Upper lobe of right lung (tissue), 1 donor: ENCODE measurements at places on chromosomes 4 and X. TPM values are rescaled to one million over a fixed set of nuclear protein-coding genes. Genes with fewer than 3 reads are reported as not detected.

GRCh38 chr4:99352602-99353537 lies at the start of gene ADH1C:
Gene ADH1C, minus strand, starts transcription at chr4:99352746. Its CDS starts 71 bp downstream, at chr4:99352675.
- peaks cover 4% of the 10 kb centered on the region for H3K4me1 ChIP-seq
- peak within 1 kb of the TSS; percentile 36 for H3K27ac ChIP-seq
- no peaks in the 10 kb centered on the region for H3K36me3 ChIP-seq

- no peaks in the 10 kb centered on the region for H3K4me1 ChIP-seq
- H3K4me3 ChIP-seq: no peak overlapping the region
- no peaks in the 10 kb centered on the region for H3K36me3 ChIP-seq
- DNase-seq: no peak
- no peaks in the 10 kb centered on the region for H3K27me3 ChIP-seq
Measured at GRCh38 chrX:46750889-46751288, 8.0 kb downstream of the SLC9A7 start.

GRCh38 chrX:115344885-115345614 lies 55.5 kb downstream of the LUZP4 start:
- H3K27ac ChIP-seq: peak overlapping the region; percentile 78
- H3K36me3 ChIP-seq: no peaks in the 10 kb centered on the region
- peak; percentile 87 for DNase-seq
- H3K4me3 ChIP-seq: no peak overlapping the region
- no peaks in the 10 kb centered on the region for H3K4me1 ChIP-seq

- no peak overlapping the region for H3K4me3 ChIP-seq
- no peaks in the 10 kb centered on the region for H3K27me3 ChIP-seq
- H3K4me1 ChIP-seq: peaks cover 10% of the 10 kb centered on the region
- no peak overlapping the region for H3K27ac ChIP-seq
- no peaks in the 10 kb centered on the region for H3K36me3 ChIP-seq
Measured at GRCh38 chrX:45508454-45508853, 307.8 kb upstream of the DIPK2B start.

DNA sequence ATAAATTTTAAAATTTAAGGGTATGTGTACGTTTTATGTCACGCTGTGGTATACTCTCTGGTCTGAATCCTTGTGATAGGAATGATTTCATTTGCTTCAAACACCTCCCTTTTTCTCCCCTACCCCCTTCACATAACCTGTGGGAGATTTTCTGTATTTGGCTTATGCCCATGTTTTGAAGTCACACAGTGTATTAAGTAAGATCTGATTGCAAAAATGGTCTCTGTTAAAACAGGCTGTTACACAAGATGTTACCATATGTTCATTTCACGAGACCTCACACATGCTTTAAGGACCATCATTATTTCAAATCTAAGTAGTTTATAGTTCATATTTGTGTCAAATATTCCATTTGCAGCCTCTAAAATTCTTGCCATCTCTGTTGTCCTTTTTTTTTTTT lies 63.5 kb downstream of the TMEM131L start:
- no peak for DNase-seq
- H3K27ac ChIP-seq: no peak overlapping the region
- no peaks in the 10 kb centered on the region for H3K36me3 ChIP-seq
- peaks cover 31% of the 10 kb centered on the region for H3K4me1 ChIP-seq
- H3K27me3 ChIP-seq: no peaks in the 10 kb centered on the region

GRCh38 chr4:186719925-186720694 lies 3.5 kb downstream of the FAT1 start:
- H3K4me3 ChIP-seq: no peak overlapping the region
- no peak for DNase-seq
- H3K4me1 ChIP-seq: no peaks in the 10 kb centered on the region
- H3K27ac ChIP-seq: no peak overlapping the region
- peaks cover 3% of the 10 kb centered on the region for H3K27me3 ChIP-seq
- no peaks in the 10 kb centered on the region for H3K36me3 ChIP-seq

DNA sequence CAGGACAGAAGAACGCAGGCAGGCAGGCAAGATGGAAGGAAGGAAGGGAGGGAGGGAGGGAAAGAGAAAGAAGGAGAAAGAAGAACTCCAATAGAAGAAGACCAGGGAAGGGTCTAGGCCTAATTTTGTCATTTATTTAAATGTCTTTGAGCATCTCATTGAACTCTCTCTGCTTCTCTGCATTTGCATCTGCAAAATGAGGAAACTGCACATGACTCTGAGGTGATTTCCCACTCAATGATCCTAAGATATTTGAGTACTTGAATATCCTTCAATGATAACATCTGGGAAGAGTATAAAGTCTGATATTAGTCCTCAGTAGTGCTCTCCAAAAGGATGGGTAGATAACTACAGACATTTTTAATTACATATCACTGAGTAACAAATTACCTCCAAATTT lies 33.1 kb upstream of the RBPJ start:
- peaks cover 14% of the 10 kb centered on the region for H3K4me1 ChIP-seq
- DNase-seq: no peak
- H3K4me3 ChIP-seq: no peak overlapping the region
- H3K27me3 ChIP-seq: no peaks in the 10 kb centered on the region
- H3K27ac ChIP-seq: peak overlapping the region; percentile 73

- no peak overlapping the region for H3K4me3 ChIP-seq
- H3K27ac ChIP-seq: no peak overlapping the region
- no peaks in the 10 kb centered on the region for H3K27me3 ChIP-seq
Measured at GRCh38 chr4:11286533-11286932, 142.2 kb downstream of the HS3ST1 start.

DNA sequence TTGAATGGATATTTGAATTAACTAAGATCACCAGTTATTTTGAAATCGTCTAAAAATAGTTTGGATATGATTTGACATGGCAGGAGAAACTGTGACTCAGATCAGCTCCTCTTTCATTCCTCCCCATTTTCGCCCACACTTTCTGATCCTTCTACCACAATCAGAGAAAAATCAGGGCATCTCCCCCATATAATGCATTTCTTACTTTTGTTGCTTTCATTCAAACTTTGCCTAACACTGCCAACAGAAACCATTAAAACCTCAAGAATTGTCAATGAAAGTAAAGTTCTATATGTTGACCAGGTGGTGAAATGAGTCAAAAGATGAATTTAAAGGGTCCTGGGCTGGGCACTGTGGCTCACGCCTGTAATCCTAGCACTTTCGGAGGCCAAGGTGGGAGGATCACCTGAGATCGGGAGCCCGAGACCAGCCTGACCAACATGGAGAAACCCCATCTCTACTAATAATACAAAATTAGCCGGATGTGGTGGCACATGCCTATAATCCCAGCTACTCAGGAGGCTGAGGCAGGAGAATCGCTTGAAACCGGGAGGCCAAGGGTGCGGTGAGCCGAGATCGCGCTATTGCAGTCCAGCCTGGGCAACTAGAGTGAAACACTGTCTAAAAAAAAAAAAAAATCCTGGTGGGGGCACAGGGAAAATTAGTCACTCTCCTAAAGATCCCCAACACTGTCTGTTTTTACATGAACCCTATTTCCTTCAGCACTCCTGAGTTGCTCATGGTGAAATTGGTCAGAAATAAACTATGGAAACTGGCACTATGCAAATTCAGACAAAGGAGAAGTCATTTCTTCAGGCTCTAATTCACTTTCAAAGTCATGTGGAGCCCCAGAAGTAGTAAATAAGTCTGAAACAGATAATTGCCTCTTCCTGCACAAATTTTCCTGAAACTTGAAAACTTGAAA lies 122.8 kb upstream of the NOCT start:
- H3K27me3 ChIP-seq: no peaks in the 10 kb centered on the region
- H3K27ac ChIP-seq: no peak overlapping the region
- H3K4me1 ChIP-seq: no peaks in the 10 kb centered on the region
- no peak for DNase-seq
- H3K4me3 ChIP-seq: no peak overlapping the region

DNA sequence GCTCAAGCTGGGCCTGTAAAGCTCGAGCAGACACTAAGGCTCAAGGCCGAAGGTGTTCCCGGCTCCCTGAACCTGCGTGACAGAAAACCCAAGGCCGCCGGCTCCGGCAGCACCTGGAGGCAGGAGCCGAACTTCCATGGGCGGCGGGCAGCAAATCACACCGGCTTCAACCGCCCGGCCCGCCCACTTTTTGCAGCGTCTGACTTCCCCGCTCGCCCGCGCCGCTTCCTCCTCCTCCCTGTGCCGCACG lies 940 bp upstream of the NSD2 start:
- H3K27me3 ChIP-seq: no peaks in the 10 kb centered on the region
- H3K4me3 ChIP-seq: peak overlapping the region; percentile 91
- H3K27ac ChIP-seq: peak overlapping the region; percentile 97
- DNase-seq: peak; percentile 96

UGT2B15 gene
- not detected for total RNA-seq

- no peak overlapping the region for H3K4me3 ChIP-seq
- no peak overlapping the region for H3K27ac ChIP-seq
- peak; percentile 2 for DNase-seq
- H3K36me3 ChIP-seq: no peaks in the 10 kb centered on the region
Measured at GRCh38 chrX:56792270-56793111, 63.4 kb downstream of the NBDY start.

- H3K4me1 ChIP-seq: no peaks in the 10 kb centered on the region
- no peaks in the 10 kb centered on the region for H3K27me3 ChIP-seq
- no peak for DNase-seq
- no peak overlapping the region for H3K4me3 ChIP-seq
Measured at GRCh38 chrX:134646691-134647090, 11.6 kb downstream of the PLAC1 start.

TMEM31 gene
- not detected for total RNA-seq

DNA sequence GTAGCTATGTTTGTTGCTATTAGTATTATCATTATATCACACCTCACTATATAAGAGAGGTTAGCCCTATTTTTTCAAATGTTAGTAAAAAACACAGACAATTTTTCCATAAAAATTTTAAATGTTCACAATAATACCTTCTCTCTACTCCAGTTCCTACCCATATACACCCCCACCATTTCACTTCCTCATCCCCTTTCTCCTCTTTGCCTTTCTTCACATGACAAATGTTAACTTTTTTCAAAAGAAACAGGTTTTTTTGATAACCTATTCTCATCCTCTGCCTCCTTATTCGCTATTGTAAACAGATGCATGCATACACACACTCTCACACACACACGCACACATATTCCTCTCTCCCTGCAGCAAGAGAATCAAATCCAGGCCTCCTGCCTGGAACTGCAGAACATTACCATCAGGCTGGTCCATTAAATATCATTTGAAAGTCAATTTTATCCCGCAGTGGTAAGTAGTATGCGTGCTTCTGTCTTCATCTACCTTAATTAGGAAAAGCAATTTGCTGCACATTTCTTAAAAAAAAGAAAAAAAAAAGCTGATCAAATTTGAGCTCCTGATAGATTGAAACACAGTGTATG lies 55.5 kb downstream of the MID1IP1 start:
- no peaks in the 10 kb centered on the region for H3K27me3 ChIP-seq
- H3K36me3 ChIP-seq: no peaks in the 10 kb centered on the region
- H3K4me3 ChIP-seq: no peak overlapping the region
- no peak for DNase-seq
- no peaks in the 10 kb centered on the region for H3K4me1 ChIP-seq
- no peak overlapping the region for H3K27ac ChIP-seq

DNA sequence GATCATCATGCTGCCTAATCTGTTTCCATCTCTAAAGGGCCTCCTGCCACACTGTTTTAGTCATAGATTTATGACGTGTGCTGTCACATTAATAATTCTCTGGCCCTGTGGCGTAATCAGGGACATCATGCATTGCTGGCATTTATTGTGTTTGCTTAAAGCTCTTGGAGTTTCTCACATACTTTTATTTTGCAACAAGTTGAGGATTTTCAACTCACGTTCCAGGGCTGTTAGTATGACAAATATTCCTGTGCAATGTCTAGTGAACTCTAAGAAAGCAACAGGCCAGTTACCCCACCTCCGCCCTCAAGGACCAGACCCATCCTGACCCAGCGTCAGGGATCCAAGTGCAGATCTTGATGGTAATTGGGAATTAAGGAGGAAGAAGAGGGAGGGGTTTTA lies 7.8 kb upstream of the PIGA start:
- H3K4me1 ChIP-seq: peaks cover 3% of the 10 kb centered on the region
- no peak overlapping the region for H3K4me3 ChIP-seq
- H3K27me3 ChIP-seq: no peaks in the 10 kb centered on the region
- no peaks in the 10 kb centered on the region for H3K36me3 ChIP-seq
- DNase-seq: no peak

DDIT4L gene
- total RNA-seq: 0.98 TPM

ARHGEF9 gene
- 20.3 TPM for total RNA-seq

- peaks cover 16% of the 10 kb centered on the region for H3K4me1 ChIP-seq
- no peak for DNase-seq
- H3K4me3 ChIP-seq: no peak overlapping the region
- no peak overlapping the region for H3K27ac ChIP-seq
Measured at GRCh38 chr4:187480146-187481145, 515.1 kb upstream of the ZFP42 start.

DNA sequence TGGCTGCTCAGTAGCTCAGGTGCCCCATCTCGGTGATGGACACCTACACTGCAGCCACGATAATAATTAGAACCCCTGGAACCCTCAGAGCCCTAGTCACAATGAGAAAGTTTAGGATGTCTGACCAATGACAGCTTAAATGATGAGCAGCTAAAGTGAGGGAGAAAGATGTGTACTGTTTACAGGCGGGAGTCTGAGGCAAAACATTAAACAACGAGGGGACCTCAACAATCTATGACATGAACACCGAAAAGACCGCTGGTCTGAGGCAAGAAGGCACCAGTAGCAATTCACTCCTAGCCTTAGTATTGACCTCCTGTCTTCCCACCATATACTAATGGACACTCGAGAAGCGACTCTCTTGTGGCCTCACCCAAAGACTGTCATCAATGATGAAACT lies 369.5 kb upstream of the SMIM31 start:
- no peak overlapping the region for H3K27ac ChIP-seq
- H3K27me3 ChIP-seq: peaks cover 37% of the 10 kb centered on the region
- H3K4me3 ChIP-seq: no peak overlapping the region
- no peaks in the 10 kb centered on the region for H3K36me3 ChIP-seq
- no peaks in the 10 kb centered on the region for H3K4me1 ChIP-seq

DNA sequence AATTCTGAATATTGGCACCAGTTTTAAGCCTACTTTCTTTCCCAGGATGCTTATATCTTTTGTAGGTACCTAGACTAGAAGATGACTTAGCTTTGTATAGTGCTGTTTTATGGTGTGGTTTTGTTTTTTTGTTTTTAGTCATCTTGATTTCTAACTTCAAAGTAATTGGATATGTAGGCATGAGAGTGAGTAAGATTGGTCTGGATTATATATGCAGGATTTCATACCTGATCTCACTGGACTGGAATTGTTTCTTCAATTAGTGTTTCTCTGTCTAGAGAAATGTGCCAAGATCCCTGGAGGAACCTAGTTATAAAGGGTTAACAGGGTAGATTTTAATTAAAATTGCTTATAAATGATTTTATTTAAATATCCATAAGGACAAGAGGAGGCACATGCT lies 23.1 kb downstream of the NAP1L5 start:
- DNase-seq: no peak
- H3K27ac ChIP-seq: no peak overlapping the region
- no peak overlapping the region for H3K4me3 ChIP-seq
- no peaks in the 10 kb centered on the region for H3K27me3 ChIP-seq
- peaks cover 56% of the 10 kb centered on the region for H3K36me3 ChIP-seq
